ENCODE measurements at places on chromosomes 1 and 21.
A peak's percentile ranks its signal among the peaks of the same experiment; 100 is the strongest.

- no peak for DNase-seq
Observed at GRCh38 chr1:11461531-11462137, 17.3 kb upstream of the DISP3 start.

- no peak for DNase-seq
Observed at GRCh38 chr1:75720820-75721219, 3.7 kb upstream of the ACADM start.

GRCh38 chr1:214898161-214898560, 184.4 kb upstream of the KCNK2 start:
- DNase-seq: no peak

GRCh38 chr1:78658901-78659300, 9.3 kb downstream of the IFI44 start:
- no peak for DNase-seq

DNA sequence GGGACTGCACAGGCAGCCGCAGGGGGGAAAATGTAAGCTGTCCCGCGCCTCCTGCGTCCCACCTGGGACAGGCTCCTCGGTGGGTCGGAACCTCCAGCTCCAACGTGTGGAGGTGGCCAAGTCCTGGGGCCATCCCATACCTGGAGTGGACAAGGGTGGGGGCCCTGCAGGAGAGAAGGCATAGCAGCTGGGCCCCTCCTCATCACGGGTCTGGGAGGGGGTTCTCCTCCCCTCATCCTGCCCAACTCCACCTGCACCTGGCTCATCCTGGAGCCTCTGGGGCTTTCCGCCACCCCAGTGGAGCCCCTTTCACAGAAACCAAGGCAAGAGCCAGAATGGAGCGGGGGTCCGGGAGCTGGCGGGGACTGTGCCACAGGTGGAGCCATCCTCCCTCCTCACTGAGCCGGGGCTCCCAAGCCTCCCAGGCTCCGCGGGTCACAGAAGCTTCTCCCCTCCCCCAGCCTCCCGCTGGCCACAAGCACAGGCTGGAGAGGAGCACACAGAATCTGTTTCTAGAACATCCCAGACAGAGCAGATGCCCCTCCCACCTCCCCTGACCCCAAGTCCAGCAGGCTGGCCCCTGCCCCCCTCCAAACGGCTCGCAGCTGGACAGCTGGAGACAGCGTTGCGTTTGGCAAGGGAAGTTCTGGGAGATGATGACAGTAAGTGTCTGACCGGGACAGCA, 65.8 kb downstream of the MEGF6 start:
- DNase-seq: no peak

- DNase-seq: peak; percentile 39
Observed at GRCh38 chr1:100928128-100928527, 32.2 kb downstream of the SLC30A7 start.

DNA sequence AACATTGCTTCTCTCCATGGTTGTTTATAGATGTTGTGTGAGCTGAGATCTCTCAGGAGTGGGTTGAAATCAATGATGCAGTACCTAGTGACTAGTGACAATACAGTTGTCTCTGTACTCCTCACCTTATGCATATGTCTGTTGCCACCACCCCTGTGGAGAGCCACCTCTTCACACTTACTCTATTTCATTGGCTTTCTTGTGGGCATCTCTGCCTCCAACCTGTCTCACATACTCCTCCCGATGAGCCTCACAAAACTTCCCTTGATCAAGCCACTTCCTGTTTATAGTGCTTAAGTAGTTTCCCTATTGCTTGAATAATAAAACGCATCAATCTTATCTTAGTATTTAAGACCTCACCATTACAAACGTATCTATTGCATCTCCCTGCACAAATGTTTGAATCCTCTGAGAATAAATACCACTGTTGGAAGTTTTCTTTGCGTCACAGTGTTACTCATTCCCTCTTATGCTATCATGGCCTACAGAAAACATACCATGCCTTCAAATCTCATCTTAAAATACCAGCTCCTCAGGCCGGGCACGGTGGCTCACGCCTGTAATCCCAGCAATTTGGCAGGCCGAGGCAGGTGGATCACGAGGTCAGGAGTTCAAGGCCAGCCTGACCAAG, 54.7 kb upstream of the GREM2 start:
- no peak for DNase-seq

GRCh38 chr1:1631782-1632420, at the start of gene MMP23B:
MMP23B (plus strand) TSS chr1:1632173; CDS start chr1:1632219, 46 bp downstream.
- DNase-seq: no peak

DNA sequence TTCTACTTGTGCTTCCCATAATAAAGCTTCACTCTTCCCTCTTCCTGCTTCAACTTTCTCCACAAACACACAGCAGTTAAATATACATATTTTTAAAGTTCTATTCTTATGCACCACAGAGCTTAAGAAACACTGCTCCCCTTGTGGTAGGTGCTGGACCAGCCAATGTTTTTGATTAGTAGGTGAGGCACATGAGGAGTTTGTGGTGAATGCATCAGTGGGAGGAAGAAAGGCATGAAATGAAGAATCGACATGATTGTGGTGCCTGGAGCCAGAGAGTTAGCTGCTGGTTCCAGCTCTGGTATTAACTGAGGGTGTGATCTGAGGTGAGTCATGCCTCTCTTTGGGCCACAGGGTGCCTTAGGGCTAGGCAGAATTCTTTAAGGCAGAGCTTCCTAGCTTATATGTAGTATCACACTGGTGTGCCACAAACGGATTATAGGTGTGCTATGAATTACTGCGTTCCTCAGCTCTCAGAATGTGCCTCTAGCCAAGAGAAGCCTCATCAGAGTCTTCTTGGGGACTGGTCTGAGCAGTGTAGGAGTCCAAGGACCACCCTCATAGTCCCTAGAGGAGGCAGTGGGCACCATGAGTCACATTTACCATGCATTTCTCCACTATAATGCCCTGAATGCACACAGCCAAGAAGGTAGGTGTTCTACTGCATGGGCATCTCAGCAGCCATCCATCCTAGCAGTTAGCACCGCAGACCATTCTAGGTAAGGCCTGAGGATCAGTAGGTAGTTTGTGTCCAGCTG, 97.4 kb upstream of the SGIP1 start:
- peak; percentile 77 for DNase-seq

GRCh38 chr1:16235944-16236510, 956 bp downstream of the CPLANE2 start:
- DNase-seq: peak; percentile 44

- DNase-seq: no peak
Observed at GRCh38 chr1:196462086-196462485, 146.2 kb downstream of the KCNT2 start.

GRCh38 chr1:17021896-17022295, 10.2 kb upstream of the ATP13A2 start:
- peak; percentile 1 for DNase-seq

DNA sequence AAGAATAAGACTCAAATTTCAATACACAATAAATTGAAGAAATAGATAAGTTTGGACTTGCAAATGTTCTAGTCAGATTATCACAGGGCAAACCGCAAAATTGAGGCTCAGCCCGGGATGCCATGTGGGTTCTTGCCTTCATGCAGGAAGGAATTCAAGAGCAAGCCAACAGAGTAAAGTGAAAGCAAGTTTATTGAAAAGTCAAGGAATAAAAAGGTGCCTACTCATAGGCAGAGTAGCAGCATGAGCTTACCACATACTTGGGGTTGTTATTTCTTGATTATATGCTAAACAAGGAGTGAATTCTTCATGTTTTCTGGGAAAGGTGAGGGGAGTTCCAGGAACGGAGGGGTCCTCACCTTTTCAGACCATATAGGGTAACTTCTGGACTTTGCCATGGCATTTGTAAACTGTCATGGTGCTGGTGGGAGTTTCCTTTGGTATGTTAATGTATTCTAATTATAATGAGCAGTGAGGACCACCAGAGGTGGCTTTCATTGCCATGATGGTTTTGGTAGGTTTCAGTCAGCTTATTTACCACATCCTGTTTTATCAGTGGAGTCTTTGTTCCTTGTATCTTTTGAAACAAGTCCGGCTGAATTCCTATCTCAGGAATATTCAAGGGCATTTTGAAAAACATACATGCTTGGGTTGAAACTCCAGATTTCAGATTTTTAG, 2.0 kb upstream of the OR2AK2 start:
- no peak for DNase-seq
